H54 (cell line): ENCODE measurements at places on chromosomes 7 and 10.

DNA sequence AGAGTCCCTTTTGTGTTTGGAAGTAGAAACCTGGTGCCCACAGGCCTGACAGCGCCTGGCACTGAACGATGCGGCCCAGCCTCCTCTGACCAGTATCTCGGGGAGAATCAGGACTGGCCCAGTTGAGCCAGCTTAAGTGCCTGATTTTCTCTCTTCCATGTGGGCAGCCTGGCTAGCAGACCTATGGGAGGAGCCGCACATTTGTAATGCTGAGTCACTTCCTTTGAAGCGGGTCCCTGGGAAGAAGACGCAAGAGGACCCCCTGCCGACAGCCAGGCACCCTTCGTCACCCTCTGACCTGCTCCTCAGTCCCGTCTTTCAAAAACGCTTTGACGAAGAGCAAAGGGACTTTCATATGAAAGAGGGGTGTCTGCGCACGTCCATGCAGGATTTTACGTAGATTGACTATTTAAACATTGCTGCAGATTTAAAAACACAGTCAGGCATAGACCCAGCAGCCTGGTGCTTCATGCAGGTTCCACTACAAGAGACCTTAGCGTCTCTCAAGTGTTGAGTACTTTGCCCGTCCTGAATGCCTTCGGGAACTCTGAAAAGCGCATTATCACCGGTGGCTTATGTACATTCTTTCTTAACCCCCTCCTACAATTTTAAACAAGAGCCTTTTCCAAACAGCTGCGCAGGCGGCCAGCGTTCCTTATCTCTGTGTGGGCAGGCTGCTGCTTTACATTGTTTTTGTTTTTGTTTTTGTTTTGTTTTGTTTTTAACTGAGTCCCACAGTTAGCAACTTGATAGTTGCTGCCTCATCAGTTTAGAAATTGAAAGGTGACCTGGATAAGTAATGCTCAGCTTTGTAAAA is 36.5 kb upstream of the AP5Z1 start:
- DNase-seq: peak; percentile 95

GRCh38 chr7:101859411-101860106 is 42.1 kb downstream of the CUX1 start:
- DNase-seq: no peak

- no peak for DNase-seq
These were observed 22.8 kb downstream of the CALML3 start for GRCh38 chr10:5547681-5547930.

GRCh38 chr7:41114131-41114530 is 588.8 kb downstream of the INHBA start:
- no peak for DNase-seq

GRCh38 chr10:128095027-128095752 is 31.0 kb downstream of the MKI67 start:
- no peak for DNase-seq

GRCh38 chr10:36681751-36682632 is 443.4 kb upstream of the ANKRD30A start:
- no peak for DNase-seq

DNA sequence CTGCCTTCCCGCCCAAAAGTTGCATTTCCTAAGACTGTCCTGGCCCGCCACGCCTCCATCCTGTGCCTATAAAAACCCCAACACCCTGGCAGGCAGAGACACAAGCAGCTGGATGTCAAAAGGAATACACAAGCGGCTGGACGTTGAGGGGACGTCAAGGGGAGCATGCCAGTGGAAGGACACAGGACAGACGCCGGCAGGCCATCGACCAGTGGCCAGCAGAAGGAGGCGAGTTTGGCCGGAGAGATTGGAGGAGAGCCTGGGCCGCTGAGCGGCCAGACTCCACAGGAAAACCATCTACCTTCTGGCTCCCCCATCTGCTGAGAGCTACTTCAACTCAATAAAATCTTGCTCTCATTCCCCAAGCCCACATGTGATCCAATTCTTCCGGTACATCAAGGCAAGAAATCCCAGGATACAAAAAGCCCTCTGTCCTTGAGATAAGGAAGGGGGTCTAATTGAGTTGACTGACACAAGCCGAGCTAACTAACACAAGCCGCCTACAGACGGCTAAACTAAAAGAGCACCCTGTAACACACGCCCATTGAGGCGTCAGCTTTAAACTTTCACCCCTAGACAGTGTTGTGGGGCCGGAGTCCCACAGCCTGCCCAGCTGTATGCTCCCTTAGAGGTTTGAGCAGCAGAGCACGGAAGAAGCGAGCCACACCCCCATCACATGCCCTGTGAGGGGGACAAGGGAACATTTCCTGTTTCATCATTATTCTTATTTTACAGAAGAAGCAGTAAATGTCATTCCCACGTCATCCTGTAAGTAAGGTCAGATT is 150.3 kb upstream of the PHYHIPL start:
- DNase-seq: no peak

DNA sequence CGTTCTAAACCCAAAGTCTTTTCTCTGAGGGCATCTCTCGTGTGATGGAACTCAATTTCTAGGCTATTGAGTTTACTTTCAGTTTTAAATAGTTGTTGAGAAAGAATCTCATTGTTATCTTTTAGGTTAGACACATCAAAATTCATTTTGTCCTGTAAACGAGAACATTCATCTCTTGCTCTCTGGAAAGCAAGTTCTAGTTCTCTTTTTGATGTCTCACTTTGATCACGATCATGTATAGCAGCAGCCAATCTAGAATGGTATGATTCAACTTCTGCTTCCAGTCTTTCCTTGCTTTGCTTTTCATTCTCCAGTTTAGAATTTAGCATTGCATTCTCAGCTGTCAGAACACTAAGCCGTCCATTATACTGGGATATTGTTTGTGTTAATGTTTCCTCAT is 65.1 kb downstream of the ANKRD26 start:
- DNase-seq: no peak

DNA sequence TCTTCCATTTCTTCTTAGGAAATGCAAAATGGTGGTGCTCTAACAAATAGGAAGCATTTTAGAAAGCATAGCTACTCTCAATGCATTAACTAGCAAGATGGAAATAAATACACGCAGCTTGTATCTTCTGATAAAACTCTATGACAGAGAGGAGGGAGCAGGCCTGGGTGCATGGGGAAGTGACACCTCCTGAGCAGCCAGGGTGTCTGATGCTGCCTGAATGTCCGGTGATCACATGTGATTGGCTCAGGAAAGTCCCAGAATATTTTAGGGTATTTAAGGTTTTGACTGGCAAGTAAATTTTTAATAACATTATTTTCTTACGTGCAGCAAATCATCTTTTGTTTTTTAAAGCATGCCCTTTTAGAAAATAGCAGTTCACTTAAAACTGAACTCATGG is 261.0 kb upstream of the KLF6 start:
- no peak for DNase-seq

GRCh38 chr7:18505870-18506460 is 10.4 kb downstream of the HDAC9 start:
- DNase-seq: no peak

DNA sequence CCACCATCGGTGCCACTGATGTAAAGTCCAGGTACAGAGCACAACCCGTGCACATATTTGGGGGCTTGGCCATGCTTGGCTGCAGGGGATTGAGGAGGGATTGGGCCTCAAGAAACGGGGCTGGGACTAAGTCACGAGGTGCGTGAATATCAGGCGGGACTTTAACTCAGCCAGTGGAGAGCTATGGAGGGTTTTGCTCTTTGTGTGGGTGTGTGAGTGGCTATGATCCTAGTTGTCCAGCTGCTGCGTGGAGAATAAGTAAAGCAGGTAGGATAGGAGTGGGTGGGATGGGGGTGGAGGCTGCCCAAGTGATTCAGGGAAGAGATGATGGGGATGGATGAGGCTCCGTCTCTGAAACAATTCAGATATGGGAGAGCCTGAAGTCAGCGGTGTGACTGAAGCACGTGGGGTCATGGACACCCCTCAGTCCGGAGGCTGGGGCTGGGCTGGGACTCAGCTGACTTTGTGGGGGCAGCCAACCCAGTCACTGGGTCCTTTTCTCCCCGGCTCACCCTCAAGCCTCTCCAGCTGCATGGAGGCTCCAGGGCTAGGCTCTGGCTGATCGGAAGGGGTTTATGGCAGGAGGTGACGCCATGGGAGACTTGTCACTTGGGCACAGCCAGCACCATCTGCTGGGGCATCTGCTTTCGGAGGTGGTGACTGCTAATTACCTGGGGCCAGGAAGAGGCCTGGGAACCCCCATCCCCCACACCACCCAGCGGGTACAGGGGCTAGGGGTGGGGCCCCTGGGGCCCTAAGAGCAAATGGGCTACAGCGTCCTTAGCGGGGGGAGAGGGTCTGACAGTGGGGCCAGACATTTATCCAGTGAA is 1.7 kb upstream of the LFNG start:
- DNase-seq: no peak

- DNase-seq: no peak
These were observed 23.1 kb downstream of the ZCCHC24 start for GRCh38 chr10:79422178-79422892.

- no peak for DNase-seq
These were observed 134.3 kb downstream of the HTR7 start for GRCh38 chr10:90723416-90724068.

DNA sequence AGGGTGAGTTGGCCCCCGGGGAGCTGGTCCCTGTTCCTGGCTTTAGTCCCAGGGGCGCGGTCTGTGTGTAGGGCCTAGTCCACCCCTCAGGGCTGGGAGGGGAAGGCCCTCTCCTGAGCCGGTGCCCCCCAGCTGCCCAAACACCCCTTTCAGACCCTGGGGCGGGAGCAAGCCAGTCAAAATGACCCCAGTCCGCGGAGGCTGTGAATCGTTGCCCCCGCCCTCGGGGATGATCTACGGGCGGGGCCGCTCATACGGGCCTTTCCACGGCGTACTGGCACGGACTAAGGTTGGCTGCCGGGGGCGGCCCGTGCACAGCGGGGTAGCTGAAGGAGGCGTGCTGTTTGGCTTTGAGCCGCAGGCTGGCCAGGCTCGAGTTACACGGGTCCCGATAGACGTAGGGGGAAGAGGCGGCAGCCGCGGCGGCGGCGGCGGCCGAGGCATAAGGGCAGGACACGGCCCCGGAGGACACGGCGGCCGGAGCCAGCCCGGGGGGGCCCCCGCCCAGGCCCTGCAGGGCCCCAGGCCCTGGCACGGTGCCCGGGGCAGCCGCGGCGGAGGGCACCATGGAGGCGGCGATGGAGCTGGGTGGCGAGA is 4.3 kb downstream of the ELOVL3 start:
- no peak for DNase-seq

DNA sequence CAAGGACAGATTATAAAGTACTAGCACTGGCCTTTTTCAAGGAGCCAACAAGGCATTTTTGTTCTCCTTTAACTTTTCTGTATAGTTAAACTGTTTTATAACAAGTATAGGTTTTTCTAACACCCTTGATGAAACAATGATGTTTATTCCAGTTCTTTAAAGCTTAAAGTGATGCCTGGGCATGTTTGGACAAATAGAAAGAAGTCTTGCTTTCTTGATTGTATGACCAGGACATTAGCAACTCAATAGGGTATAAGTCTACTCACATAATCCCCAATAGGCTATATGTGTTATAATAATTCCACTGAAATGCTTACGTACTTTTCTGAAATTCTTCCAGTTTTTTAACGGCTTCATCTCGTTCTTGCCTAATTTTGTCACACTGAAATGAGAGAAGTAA is 36.7 kb downstream of the SHTN1 start:
- no peak for DNase-seq

DNA sequence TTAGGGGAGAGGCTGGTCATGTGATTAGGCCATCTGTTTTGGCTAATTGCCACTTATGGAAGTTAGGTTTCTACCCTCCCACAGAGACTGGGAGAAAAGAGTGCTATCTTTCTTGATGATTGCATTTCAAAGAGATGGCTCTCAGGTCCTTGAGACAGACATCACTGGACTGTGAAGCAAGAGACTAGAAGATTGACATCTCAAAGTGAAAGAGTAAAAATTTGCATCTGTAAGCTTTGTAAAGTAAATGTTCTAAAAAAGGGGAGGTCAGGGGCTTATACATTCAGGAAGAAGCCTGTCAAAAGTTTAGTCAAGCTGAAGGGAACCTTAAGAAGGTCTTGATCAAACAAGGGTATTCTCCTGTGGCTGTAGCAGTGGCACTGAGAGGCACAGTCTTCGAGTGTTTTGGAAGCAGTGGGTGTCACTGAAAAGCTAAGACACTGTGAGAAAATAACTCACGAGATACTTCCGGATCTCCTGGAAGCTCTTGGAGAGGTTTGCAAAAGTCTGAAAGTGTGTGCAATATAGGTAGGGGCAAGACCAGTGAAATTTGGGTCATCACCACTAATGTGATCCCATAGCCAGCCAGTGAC is 342.1 kb downstream of the PHF14 start:
- DNase-seq: no peak

GRCh38 chr10:11225935-11226334 is 208.3 kb downstream of the CELF2 start:
- no peak for DNase-seq

GRCh38 chr10:74333174-74333573 is 182.2 kb downstream of the ADK start:
- DNase-seq: no peak

- DNase-seq: no peak
These were observed 175.2 kb downstream of the NSUN6 start for GRCh38 chr10:18476076-18476647.

DNA sequence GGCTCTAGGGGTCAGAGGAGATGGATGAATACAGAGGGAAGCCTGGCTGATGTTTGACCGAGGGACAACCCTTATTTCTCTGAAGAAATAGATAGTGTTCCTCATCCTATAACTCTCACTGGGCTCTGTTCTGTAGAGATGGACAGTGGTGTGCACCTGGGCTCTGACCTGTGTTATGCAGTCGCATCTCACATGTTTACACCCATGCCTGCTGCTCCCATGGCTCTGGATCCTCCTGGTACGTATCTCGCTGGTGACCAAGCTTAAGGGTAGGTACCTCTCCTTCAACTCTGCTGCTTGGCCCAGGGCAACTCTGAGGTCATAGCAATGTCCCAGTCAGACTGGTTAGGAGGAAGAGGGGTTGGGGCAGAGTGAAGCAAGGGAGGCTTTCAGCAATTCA is 42.8 kb downstream of the ADRA2A start:
- no peak for DNase-seq

GRCh38 chr10:32077896-32078485 is 21.8 kb upstream of the KIF5B start:
- peak; percentile 56 for DNase-seq

GRCh38 chr10:75987616-75988015 is 556.2 kb downstream of the LRMDA start:
- DNase-seq: no peak

DNA sequence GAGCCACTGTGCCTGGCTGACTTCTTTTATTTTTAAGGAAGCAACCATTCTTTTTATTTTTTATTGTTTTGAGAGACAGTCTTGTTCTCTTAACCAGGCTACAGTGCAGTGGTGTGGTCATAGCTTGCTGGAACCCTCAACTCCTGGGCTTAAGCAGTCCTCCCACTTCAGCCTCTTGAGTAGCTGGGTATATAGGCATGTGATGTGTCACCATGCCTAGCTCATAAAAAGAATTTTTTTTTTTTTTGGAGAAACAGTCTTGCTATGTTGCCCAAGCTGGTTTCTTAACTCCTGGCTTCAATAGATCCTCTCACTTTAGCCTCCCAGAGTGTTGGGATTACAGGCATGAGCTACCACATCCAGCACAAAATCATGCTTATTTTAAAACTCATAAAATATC is 5.8 kb downstream of the MCU start:
- DNase-seq: no peak

- no peak for DNase-seq
These were observed 5.1 kb downstream of the SCART1 start for GRCh38 chr10:133458710-133459453.
